ENCODE measurements at places on chromosomes 3 and 15.
A peak's percentile ranks its signal among the peaks of the same experiment; 100 is the strongest.

GRCh38 chr15:34654625-34655024 is 71.2 kb upstream of the GOLGA8B start:
- no peak for DNase-seq

- DNase-seq: no peak
Observed at GRCh38 chr3:195548006-195548405, 4.9 kb upstream of the PPP1R2 start.

- no peak for DNase-seq
Observed at GRCh38 chr3:125005676-125006075, 50.1 kb downstream of the HEG1 start.

- DNase-seq: no peak
Observed at GRCh38 chr3:138139691-138140090, 7.5 kb upstream of the A4GNT start.

- peak; percentile 23 for DNase-seq
Observed at GRCh38 chr15:40102897-40103858, 5.5 kb downstream of the BMF start.

DNA sequence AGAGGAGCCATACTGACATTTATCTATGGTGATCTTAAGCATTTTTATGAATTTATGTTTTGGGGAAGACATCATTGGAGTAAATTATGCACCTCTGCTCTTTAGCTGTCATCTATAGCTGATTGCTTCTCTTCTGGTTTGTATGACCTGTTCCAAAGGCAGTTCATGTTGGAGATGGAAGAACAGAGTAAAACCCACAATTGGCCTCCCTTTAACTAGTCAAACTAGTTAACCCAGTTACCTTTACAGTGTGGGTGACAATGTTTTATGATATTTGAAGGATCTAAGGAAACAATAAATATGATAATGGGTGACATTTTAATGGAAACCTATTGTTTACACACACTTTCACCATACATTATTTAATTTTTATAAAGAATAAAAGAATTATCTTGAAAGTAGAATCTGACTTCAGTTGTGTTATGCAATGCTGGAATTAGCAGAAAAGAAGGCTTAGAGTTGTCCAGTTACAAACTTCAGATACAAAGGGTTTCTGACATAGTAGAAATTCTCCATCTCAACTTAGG is 263.5 kb downstream of the NFKBIZ start:
- DNase-seq: no peak

- no peak for DNase-seq
Observed at GRCh38 chr3:39349080-39349479, 19.6 kb downstream of the CCR8 start.

GRCh38 chr3:133840055-133840737 is 34.6 kb downstream of the SRPRB start:
- DNase-seq: no peak

GRCh38 chr3:31945738-31946052 is 35.4 kb downstream of the OSBPL10 start:
- no peak for DNase-seq

DNA sequence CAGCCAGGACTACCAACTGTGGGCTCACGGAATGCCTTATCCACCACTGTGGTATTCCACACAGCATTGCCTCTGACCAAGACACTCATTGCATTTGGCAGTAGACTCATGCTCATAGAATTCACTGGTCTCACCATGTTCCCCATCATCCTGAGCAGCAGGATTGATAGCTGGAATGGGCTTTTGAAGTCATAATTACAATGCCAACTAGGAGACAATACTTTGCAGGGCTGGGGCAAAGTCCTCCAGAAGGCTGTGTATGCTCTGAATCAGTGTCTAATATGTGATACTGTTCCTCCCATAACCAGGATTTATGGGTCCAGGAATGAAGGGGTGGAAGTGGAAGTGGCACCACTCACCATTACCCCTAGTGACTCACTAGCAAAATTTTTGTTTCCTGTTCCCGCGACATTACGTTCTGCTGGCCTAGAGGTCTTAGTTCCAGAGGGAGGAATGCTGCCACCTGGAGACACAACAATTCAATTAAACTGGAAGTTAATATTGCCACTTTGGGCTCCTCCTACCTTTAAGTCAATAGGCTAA is 58.6 kb upstream of the CCDC80 start:
- DNase-seq: no peak

- no peak for DNase-seq
Observed at GRCh38 chr3:153163393-153163724, 1.3 kb downstream of the RAP2B start.

- no peak for DNase-seq
Observed at GRCh38 chr15:49621401-49621811, 558 bp downstream of the DTWD1 start.

GRCh38 chr15:73851689-73852088 is 21.7 kb upstream of the TBC1D21 start:
- peak; percentile 52 for DNase-seq

- DNase-seq: no peak
Observed at GRCh38 chr15:74318376-74319137, 48.9 kb downstream of the CYP11A1 start.

DNA sequence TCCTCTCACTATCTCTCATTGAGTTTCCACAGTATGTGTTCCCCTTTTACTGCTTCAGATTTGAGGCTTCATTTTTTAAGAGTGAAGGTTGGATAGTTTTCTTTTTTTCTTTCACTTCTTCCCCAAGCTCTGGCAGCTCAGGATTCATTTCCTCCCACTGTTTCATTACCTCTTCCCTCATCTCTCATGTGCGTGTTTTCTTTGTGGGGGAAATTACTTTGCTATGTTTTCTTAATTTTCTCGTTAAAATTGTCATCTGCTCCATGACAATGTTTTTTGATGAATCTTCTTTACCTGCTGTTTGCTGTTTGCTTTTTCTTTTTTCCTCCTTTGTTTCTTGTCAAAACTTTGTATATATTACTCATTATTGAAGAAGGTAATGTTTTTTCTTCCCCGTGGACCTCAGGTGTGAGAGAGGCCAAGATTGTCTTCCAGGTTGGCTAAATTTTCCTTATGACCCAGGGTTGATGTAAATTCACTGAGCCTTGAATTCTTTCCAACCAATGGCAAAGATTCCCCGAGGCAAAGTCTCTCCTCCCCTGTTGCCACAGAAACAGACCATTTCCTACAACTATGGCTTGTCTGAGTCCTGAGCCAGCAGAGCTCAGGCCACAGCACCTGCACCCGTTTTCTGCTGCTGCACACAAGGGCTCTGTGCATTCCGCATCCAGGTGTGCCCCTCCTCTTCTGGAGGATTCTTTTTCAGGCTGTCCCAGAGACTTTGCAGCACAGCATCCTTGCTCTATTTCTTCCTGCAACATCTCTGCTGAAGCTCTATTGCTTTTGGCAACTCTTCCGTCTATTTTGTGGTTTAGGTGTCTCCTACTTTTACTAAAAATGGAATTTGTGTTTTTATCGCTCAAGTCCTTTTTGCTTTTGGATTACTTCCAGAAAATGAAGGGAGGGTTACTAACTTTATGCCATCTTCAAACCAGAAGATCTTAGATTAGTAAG is 66.1 kb downstream of the NOX5 start:
- DNase-seq: peak; percentile 65

DNA sequence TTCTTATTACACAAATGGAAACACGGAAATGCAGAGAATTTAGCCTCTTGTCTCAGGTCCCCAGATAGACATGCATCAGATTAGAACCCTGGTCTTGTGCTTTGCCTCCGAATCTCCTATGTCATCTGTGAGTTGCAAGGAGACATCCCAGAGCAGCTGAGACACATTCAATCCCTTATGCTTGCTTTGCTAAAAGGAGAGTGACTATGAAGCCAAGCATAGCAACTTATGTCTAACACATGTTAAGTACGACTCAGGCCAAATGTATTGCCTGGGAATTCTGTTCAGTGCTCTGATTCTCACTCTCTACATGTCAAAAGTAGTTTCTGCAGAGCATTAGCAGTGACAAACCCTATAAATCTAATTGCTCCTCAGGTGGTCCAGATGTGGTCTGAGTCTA is 30.6 kb upstream of the LRRC3B start:
- DNase-seq: no peak

DNA sequence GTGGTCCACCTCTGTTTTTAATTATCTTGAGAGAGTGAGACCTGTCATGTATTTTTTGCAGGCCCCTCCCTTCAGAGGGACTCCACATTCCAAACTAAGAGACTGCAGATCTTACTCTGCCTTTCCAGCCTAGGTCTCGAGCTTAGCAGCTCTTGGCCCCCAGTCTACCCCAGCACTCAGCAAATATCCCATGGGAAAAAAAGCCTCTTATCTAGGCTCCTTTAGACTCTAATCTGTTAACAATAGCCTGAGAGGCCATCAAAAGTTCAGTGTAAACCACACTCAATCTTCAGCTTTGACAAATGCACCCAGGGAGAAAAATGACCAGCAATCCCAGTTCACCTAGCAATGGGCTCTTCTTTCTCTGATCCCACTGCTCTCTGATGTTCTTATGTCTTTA is 8.6 kb upstream of the BLM start:
- DNase-seq: no peak

GRCh38 chr15:31499236-31499952 is 172.8 kb downstream of the KLF13 start:
- no peak for DNase-seq

DNA sequence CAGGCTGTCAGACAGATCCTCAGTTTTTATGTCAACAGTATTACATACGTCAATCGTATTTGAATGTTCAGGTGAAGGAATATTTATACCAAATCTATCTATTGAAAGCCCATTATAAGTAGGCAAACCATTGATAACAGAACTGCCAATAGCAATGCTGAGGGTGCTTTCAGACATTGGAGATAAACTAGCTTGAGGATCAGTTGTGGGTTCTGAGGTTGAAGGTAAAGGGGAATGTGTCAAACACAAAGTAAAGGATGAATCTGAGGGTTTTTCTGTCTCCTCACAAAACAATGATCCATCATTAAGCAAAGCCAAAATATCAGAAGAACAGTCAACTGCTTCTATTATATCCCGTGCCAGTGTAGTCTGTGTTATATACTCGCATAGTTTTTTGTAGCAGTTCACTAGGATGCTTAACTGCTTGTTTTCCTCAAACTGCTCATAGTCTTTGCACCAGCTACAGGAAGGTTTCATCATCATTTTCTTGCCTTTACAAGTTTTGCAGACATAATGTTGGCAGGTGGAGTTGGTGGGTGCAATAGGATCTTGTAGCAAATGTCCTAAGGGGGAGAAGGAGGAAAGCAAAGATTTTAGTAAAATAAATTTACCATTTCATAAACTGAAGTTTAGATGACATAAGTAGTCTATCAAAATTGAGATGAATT is 43.8 kb downstream of the MSL2 start:
- no peak for DNase-seq

- no peak for DNase-seq
Observed at GRCh38 chr15:42457445-42458442, 33.2 kb downstream of the ZNF106 start.

DNA sequence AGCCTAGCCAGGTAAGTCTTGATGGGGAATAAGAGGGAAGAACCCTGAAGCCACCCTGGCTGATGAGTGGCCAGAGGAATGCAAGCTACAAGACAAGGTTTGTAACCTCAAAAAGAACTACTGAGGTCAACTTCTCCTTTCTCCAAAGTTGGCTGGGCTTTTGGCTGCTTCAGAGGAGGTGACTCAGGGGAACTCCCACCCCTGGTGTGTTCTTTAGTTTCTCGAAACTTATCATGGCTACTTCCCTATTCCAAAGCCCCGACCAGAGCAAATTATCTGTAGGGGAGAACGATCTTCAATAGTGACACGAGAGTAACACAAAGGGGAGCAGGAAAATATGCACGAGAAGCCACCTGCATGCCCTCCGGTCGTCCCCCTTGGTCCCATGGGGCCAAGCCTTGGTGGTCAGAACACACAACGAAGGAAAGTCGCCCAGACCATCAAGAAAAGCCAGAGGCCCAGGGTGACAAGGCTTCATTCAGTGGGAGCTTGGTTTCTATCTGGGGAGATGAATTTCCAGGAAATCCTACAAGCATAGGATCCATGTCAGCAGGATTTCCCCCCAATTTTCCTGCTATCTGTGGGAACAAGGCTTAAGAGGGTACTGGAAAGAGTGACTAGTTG is 6.5 kb upstream of the BCL2A1 start:
- DNase-seq: no peak

DNA sequence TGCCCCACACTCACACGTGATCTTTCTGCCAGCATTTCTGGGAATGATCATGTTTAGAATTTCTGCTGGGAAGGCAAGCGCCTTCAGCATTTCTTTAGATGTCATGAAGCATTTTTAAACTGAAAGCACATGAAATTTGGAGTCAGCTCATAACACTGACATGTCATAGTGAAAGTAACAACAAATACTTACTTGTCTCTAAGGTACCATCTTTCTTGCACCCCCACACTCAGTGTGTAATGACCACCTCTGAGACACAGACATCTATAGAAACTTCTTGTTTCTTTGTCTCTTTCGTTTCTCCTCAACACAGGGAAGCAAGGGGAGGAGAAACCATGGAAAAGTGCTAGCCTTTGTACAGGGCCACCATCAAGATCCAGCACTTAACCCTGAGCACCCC is 171.7 kb downstream of the RORA start:
- DNase-seq: no peak

DNA sequence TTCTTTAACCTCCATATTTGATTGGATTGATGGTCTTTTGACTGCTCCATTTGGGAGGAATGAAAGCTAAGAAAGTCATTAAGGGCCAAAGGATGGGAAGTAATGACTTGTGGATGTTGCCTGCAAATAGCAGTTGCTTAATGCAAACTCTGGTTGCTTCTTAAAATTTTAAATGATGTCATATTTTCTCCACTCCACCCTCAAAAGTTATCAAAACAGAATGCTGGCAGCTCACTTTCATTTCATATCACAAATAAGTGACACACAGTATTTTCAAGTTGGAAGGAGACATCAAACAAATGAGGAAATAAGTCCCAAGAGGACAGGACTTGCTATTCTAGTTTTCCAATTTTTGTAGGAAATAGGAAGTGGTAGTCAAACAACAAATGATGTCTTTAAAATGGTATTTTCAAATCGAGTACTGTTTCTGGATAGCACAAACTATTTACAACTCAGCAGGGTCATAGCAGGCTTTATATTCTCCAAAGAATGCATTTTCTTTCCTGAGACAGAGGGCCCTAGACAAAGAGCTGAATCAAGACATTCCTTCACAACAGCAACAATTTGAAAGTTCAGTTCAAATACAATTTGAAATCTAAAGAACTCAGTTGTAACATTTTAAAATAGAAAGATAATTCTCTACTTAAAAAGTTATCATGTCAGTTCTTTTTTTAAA is 165.1 kb upstream of the UBE2E1 start:
- no peak for DNase-seq

DNA sequence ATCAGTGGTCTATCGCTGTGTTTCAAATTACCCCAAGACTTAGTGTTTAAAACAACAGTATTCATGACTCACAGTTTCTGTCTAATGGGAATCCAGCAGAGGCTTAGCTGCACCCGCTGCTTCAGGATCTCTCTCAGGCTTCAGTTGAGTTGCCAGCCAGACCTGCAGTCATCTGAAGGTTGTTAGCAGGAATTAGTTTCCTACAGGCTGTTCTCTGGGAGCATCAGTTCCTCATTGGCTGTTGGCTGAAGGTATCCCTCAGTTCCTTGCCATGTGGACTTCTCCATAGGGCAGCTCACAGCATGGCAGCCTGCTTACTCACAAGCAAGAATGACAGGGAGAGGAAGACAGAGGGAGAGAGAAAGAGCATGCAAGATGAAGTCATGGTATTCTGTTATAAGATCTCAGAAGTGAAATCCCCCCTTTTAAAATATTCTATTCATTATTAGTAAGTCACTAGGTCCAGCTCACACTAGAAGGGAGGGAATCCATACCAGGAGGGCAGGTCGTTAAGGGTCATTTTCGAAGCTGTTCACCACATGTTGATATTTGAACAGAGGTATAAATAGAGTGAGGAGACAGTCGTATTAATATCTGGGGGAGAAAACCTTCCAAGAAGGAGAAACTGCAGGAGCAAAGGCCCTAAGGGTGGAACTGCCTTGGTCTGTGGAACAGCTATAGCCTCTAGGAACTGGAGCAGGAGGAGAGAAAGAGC is 473.9 kb upstream of the PPP2R3A start:
- DNase-seq: no peak

- DNase-seq: no peak
Observed at GRCh38 chr15:28191832-28192231, 92.7 kb upstream of the OCA2 start.
